NCI-H524 treated with DMSO at 0.1 percent for 48 hours (cell line): ENCODE measurements at places on chromosomes 13 and 19.

- no peak for DNase-seq
Measured at GRCh38 chr19:28934631-28935030, 278.3 kb downstream of the UQCRFS1 start.

DNA sequence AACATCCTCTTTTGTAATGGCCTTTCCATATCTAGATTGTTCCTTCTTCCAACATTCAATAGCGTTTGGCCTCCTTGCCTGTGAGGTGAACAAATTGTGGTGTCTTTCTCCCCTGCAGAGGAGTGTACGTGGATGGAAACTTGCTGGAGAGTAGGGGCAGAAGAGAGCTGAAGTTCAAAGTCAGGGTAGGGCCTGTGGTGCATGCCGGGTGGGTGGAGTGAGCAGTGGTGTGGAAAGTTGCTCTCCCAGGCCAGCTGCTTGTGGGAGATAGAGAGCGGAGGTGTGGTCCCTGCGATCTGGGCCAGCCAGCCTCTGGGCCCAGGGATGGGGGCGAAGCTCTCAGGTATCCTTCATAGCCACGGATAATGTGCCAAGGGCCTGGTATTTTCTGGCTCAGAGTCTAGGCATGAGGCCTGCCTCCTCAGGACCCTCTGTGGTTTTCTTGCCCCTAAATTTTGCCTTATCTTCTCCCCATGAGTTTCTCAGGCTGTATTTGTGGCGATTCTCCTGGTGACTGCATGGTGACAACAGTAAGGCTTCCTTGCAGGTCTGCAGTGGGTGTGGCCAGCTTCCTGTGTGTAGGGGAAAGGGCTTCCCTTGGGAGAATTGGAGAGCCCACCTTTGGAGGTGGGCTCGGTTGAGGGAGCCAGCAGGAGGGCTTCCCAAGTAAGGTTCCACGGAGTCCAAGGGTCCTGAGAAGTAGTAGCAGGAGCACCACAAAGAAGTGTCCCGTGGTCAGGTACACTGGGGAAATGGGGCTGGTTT is 6.7 kb downstream of the RGCC start:
- DNase-seq, result no peak

DNA sequence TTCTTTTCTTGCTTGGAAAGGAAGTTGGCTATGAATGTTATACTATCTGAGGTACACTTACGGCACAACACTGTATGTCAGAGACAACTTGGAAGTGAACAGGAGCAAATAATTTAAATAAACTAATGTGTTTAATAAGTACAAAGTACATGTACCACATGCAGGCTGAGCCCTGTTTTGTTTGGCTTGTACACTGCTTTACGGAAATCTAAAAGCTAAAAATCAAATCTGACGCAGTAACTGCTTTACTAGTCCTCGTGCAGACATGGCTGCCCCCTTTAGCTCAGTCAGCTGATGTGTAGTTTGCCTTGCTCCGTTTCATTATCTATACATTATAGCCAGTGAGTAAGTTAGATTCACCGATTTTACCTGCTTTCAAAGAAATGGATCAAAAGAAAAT is 36.5 kb downstream of the TDRD3 start:
- no peak for DNase-seq

- no peak for DNase-seq
Measured at GRCh38 chr13:80858131-80858530, 517.2 kb upstream of the SPRY2 start.

GRCh38 chr13:113034451-113035212 is 65.6 kb downstream of the MCF2L start:
- no peak for DNase-seq

DNA sequence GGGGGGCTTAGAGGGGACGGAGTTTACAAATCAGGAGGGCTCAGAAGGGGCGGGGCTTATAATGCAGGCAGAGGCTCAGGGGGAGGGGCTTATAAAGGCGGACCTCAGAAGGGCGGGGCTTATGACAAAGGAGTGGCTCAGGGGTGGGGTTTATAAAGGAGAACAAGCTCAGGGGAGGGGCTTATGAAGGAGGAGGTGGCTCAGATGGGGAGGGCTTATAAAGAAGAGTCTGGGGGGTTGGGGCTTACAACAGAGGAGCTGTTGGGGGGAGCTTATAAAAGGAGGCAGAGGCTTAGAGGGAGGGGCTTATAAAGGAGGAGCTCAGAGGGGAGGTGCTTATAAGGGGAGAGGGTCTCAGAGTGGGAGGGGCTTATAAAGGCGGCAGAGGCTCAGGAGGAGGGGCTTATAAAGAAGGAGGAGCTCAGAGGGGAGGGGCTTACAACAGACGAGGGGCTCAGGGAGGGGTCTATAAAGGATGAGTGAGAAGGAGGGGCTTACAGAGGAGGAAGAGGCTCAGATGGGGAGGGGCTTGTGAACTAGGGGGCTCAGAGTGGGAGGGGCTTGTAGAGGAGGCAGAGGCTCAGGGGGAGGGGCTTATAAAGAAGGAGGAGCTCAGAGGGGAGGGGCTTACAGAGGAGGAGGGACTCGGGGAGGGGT is 1.0 kb downstream of the SMIM24 start:
- no peak for DNase-seq

- DNase-seq, result no peak
Measured at GRCh38 chr13:47415048-47415447, 518.2 kb upstream of the HTR2A start.

GRCh38 chr19:41439441-41440222 is at the start of gene DMAC2:
Gene DMAC2 (minus strand): TSS chr19:41439912. CDS start chr19:41439899, 13 bp downstream.
- peak; percentile 97 for DNase-seq

DNA sequence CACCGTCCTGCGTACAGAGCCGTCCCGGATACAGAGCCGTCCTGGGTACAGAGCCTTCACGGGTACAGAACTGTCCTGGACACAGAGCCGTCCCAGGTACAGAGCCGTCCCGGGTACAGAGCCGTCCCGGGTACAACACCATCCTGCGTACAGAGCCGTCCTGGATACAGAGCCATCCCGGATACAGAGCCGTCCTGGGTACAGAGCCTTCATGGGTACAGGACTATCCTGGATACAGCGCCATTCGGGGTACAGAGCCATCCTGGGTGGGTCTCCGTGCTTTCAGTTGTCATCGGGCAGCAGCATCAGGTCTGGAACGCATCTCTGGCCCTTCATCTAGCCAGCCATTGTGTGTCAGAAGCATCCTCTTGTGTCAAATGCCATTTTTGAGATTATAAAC is 222.3 kb upstream of the SOX1 start:
- no peak for DNase-seq
